ENCODE measurements at places on chromosomes 7 and 10. TPM values are rescaled to one million over a fixed set of nuclear protein-coding genes. Genes with fewer than 3 reads are reported as not detected.
A peak's percentile ranks its signal among the peaks of the same experiment; 100 is the strongest.

- no peak for DNase-seq
These were observed 222.5 kb upstream of the LRRN3 start for GRCh38 chr7:110868458-110868857.

GRCh38 chr10:28179006-28179742, 123.7 kb downstream of the MPP7 start:
- DNase-seq: no peak

- DNase-seq: no peak
These were observed 28.6 kb upstream of the ST7 start for GRCh38 chr7:116924741-116925140.

DNA sequence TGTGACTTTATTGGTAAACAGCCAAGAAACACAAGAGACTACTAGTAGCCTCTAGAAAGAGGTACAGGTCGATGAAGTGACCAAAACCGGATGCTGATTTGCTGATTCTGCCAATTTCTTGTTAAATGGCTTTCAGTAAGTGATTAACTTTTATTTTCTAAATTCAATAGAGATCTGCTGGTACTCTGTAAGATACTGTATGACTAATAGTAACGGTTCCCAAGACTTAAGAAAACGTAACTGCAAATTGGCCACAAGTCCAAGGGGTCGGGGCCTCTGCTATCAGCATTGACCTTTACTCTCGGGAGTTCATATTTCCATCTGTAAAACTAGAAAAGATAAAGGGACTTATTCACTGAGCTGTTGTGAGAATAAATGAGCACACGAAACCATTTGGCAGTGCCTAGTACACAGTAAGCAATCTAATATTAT, 1.4 kb downstream of the FAM3C start:
- no peak for DNase-seq

DNA sequence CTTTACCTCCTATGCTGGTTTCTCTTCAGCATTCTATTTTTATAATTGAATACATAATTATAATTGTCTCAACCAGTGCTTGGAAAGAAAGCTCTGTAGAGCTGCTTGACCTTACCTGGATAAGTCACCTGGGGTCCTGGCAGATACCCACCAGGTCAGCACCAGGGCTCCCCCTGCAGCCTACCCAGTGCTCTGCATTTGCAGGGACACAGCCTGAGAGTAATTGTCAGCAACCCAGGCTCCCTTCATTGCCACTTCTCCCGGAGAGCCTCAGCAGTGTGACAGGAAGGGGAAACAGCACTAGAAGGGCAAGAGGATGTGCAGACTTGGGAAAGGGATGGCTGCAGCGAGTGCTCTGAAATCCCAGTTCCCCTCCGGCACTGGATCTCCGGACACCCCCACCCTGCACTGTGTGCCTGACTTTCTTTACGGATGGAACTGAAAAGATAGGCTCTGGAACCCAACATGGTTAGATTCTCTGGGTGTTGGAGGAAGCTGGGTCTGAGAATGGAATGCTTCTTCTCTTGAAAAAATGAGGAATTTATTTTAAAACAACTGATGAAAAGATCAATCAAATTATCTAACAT, 11.4 kb upstream of the PAX4 start:
- no peak for DNase-seq

GRCh38 chr7:85094046-85094725, 92.7 kb downstream of the SEMA3D start:
- DNase-seq: peak; percentile 74

DNA sequence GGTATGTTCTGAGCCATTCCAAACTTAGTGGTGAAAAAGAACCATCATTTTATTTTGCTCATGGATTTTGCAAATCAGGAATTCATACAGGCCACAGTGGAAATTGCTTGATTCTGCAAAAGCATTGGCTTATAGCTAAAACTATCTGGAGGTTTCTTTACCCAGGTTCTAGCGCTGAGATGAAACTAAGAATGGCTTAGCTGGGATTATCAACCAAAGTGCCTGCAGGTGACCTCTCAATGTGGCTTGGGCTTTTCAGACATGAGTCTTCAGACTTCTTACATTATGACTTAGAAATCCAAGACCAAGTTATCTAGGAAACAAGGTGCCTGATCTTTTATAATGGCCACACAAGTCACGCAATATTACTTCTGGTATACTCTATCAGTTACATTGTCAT, 140.1 kb downstream of the HGF start:
- DNase-seq: no peak

GRCh38 chr10:74871595-74872382, 45.4 kb downstream of the KAT6B start:
- DNase-seq: no peak

GRCh38 chr10:119688033-119688508, 36.9 kb downstream of the BAG3 start:
- no peak for DNase-seq

GRCh38 chr7:81886211-81886764, 116.4 kb upstream of the HGF start:
- no peak for DNase-seq

The TMUB1 gene
- polyA plus RNA-seq: 49.2 TPM

The TMEM270 gene
- not detected for polyA plus RNA-seq

The BAG3 gene
- polyA plus RNA-seq: 50.1 TPM

The ADAM22 gene
- polyA plus RNA-seq: 19.5 TPM

The SPDYE18 gene
- polyA plus RNA-seq: not detected

The VGF gene
- polyA plus RNA-seq: not detected

The PTPRE gene
- polyA plus RNA-seq: 7.2 TPM
